ENCODE measurements at places on chromosomes 6 and 20.

DNA sequence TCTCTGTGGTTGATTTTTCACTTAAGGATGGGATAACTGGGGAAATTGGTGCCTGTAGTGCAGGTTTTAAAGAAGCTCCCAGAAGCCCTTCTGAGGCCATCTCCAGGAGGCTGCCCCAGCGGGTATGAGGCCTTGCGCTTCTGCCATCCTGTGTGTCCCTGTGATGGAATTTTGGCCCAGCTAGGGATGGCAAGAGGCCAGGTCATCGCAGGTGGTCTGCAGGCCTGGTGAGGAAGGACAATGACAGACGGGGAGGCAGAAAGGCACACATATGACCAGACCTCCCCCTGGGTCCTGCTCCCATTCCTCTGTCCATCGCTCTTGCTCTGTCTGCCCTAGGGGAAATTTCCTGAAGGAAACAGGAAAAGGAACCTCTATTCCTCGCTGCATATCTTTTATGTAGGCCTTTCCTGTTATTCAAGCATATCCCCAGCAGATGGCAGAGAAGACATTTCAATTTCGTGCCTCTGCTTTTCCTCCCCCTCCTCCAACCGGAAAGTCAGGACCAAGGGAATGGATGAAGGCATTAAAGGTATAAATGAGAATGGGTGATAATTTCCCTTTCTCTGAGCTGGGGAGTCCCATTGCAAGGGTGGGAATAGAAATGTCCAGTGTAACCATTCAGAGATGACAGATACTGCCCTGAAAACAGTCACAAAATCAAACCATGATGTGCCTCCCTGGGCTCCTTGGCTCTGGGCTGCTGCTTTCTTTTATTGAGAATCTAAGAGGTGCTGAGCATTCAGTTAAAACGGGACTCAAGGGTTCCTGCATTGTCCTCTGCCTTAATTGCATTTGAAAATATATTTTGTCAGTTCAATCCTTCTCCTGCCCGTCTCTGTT, 17.6 kb upstream of the HLA-F start:
- DNase-seq, result no peak

DNA sequence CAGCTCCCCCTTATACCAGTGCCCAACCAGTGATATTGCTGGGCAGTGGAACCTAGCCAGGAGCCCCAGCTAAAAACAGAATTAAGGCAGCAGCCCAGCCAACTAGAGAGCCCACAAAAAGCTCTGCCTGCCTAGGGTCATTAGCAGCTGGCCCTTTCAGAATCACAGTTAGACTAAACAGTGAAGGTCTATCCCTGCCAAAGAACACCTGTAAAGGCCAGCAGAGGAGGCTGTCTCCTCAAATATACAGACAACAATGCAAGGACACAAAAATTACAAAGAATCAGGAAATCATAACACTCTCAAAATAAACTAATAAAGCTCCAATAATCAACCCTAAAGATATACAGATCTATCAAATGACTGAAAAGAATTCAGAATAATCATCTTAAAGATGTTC, 77.8 kb upstream of the HTR1E start:
- no peak for DNase-seq

- peak; percentile 94 for DNase-seq
These were observed 72.4 kb downstream of the FGD2 start for GRCh38 chr6:37077905-37078296.

GRCh38 chr6:1009103-1009502, 302.8 kb upstream of the FOXQ1 start:
- DNase-seq, result no peak

DNA sequence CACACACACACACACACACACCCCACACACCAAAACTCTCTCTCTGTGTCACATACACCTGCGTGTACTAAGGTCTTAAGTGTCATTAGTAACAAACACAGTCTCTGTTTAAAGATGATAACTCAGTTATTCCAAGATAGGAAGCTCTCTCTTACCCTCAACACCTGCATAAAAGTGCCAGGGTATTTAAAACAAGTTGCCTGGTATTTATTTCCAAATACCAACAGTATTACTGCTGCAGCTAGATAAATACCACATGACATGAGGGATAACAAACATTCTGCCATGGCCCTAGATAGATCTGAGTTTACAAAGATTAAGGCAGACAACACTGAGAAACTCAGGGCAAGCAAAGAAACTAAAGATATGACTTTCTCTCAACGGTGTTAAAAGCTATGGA, 118.5 kb downstream of the SIM1 start:
- no peak for DNase-seq

DNA sequence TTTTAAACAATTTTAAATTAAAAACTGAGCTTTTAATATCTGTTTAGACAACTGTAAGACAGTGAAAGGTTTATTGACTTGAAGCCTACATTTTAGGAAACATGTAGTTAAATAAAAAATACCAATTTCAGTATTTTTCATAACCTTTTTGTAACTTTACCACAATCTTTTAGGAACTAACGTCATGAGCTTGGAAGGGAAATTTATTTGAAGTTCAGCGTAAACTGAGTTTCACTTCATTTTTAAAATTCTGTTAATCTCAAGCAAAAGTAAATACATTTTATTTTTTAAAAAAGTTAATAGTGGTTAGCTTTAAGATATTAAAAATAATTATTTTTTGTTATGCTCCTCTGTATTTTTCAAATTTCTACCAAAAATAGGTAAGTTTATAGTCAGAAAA, 5.5 kb downstream of the CST7 start:
- DNase-seq, result no peak

DNA sequence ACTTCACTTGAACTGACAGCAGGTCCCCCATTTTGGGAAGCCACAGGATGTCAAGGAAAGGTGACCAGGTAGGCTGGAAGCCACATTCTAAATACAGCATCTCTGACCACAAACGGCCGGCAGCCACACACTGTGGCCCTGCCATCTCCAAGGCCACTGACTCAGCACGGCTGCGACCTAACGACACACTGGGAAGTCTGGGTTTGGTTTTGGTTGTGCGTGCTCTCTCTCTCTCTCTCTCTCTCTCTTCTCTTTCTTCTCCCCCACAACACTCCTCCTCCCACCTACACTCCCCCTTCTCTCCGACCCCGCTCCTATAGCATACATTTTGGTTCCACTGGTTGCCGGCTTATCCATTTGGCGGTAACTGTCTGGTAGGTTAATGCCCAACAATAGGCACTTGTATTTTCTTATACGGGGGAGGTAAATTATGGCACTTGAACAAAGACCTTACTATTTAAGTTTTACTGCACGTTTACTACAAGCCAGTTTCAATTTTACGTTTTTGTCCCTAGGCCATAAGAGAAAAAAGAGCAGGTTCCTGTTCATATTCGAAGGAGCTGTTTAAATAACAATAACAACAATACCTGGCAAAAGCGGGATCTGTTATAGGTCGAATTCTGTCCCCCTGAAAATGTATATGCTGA, 103.6 kb downstream of the GMDS start:
- no peak for DNase-seq

DNA sequence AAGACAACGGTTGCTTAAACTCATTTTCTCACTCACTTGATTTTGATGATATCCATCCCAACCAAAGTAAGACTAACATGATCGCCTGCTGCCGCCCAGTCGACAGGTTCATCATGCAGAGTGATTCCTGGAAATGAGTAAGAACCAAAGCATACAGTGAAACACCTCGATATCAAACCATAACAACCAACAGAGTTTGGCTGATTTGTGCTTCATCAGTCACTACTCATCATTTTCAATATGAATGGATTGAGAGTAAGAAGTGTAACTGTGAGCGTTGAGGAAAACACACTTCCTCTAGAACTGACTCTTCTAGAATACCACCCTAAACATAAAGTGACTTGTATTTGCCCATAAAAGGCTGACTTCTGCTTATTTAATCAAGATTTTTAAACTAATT, 29.2 kb upstream of the ALDH8A1 start:
- DNase-seq, result no peak

DNA sequence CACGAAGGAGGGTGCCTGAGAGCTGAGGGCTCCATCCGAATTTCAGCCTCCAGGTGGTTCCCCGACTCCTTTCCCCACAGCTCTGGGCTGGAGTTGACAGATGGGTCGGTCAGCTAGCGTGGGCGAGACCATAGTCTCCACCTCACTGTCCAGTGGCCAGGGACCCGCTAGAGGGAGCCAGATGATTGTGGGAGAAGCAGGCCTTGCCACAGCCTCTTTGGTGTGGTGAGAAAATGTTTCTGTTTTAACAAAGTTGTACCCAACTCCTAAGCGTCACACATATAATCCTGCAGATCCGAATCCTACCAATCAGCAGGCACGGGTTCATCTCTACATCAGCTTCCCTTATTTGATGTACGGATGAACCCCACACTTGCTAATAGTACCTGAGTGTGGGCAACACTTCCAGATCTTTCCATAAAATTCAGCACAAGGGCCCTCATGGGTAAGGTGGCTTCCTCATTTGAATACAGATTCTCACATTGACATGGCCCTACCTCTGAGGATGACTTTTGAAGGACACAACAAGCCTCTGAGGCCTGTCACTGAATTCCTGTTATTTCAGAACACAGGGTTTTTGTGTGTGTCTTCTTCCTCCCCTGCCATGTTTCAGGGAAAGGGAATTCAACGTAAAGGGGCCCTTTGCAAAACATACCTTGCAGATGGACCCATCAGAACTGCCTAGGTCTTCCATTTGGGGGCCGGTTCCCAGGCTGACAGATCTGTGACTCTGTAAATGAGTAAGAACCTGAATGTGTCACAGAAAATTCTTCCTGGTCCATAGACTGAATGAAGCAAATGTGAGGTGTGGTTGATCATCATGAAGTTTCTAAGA, 103.2 kb upstream of the DUSP22 start:
- DNase-seq, result no peak

GRCh38 chr20:6299456-6299855, 176.6 kb upstream of the FERMT1 start:
- DNase-seq, result no peak

GRCh38 chr20:20699144-20699543, 13.3 kb downstream of the RALGAPA2 start:
- no peak for DNase-seq

GRCh38 chr20:60055740-60056139, 97.5 kb downstream of the CDH26 start:
- no peak for DNase-seq

- DNase-seq, result no peak
These were observed 631 bp downstream of the MDGA1 start for GRCh38 chr6:37696841-37697662.

Data from BJ (cell line).